Fibroblast of lung (primary cell): ENCODE measurements at places on chromosomes 7 and 10. TPM values are rescaled to one million over a fixed set of nuclear protein-coding genes. Genes with fewer than 3 reads are reported as not detected.

DNA sequence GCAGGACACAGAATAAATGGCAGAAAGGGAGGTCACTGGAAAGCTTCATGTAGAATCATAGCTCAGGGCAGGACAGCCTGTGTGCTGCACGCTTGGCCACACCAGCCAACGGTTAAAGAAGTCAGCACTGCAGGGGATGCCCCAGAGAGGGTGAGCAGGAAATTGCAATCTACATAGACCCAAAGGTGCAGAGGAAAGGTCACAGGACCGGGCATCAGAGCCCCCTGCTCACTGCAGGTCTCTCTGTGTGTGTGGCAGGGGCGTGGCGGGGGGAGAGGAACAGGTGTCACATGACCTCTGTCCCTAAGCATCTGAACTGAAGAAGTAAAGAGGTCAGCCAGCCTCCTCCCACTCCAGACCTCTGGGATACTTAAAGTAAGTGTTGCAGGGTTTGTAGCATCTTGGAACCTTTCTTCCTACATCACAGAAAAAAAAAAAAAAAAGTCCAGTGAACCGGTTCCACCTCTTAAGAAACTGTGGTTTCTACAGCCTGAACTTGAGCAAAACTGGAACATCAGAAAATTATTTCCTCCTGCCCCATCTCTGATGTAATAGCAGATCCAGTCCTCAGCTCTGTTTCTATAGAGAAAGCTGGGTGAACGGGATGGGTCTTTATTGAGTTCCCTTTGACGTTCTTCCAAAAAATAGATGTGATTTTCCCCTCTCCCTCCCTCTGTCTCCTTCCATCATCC, 64.3 kb downstream of the RGS10 start:
- no peak for DNase-seq

DNA sequence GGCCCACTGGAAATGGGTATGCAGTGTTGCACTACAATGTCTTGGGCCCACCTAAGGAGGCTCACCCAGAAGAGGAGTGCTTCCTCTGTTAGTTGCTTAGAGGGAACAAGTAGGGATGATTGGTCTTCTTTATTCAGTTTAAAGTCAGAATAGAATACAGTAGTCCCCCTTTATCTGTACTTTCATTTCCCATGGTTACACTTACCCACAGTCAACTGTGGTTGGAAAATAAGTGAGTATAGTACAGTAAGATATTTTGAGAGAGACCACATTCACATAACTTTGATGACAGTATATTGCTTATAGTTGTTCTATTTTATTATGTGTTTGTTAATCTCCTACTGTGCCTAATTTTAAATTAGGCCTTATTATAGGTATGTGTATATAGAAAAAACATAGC, 151.4 kb downstream of the COL28A1 start:
- DNase-seq = no peak

- DNase-seq = no peak
Measured at GRCh38 chr7:157053118-157053517, 42.7 kb upstream of the MNX1 start.

GRCh38 chr7:110595694-110596093, 495.2 kb upstream of the LRRN3 start:
- DNase-seq = no peak

DNA sequence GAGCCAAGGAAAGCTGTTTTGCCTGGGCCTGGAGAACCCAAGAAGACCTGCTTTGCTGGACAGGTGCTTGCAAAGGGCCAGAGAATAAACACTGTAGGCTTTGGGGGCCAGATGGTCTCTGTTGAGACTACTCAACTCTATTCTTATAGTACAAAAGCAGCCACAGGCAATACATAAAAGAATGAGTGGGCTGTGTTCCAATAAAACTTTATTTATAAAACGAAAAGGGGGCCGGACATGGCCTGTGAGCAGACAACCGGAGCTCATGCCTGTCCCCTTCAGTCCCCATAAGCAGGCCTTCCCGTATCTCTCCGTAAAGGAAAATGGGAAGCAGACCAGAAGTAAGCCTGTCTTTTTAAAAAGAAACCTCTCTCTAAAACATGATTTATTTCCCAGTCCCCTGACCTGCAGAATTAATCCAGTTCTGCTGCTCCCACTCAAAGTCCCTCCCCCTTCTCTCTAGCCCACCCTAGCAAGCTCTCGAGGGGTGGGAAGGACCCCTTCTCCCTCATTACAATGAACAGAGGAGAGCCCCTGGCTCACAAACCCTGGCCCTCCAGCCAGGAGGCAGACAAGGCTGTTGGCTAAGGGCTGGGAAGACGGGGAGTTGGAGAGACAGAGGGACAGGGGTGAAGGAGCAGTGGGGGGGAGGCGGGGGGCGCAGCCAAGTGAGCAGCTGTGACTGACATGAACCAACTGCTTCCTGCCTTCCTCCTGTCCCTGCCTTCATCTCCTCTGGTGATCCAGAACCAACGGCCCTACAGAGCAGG, 177.8 kb downstream of the NEURL1 start:
- peak; percentile 55 for DNase-seq

- no peak for DNase-seq
Measured at GRCh38 chr7:137655804-137656203, 191.0 kb downstream of the DGKI start.

GRCh38 chr7:121459148-121459547, 63.0 kb upstream of the FAM3C start:
- no peak for DNase-seq

GRCh38 chr10:15725603-15726002, 5.9 kb upstream of the ITGA8 start:
- peak; percentile 81 for DNase-seq

DNA sequence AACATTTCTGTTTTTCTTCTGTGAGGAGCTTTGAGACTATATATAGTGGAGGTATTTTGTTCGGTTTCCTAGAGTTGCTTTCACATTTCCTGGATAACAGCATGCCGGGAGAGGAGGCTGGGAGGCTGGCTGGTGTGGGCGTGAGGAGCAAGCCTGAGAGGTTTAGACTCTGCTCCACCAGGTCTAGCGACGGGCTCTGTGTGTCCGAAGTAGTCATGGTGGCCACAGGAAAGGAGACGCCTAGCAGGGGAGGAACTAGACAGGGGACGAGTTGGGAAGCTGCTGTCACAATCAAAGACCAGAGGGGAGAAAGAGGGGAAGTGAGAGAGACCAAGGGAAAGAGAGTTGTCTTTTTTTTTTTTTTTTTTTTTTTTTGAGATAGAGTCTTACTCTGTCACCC, 19.6 kb downstream of the PTPRE start:
- no peak for DNase-seq

DNA sequence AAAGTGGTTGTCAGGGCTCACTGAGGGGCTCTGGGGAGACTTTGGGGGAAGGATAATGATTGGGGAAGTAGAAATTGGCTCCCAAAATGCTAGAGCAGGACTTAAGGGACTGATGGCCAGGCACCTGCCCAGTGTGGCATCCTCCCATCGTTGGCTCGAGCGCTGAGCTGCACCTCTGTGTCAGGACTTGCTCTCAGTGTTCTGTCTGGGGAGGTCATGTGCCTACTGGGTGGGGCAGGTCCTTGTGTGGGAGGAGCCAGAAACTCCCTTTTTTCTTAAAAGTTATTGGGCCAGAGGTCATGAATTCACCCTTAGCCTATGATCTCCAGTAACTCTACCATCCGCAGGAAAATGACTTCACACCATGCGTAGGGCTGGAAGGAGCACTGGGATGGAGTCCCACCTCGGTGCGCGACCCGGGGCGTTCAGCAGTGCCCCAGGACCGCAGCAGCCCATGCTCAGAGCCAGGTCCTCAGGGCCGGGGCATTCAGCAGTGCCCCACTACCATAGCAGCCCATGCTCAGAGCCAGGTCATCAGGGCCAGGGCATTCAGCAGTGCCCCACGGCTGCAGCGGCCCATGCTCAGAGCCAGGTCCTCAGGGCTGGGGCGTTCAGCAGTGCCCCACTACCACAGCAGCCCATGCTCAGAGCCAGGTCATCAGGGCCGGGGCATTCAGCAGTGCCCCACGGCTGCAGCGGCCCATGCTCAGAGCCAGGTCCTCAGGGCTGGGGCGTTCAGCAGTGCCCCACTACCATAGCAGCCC, 221.9 kb downstream of the EBF3 start:
- no peak for DNase-seq

GRCh38 chr7:39465055-39465929, 100.9 kb upstream of the YAE1 start:
- DNase-seq = peak; percentile 71

CNTNAP2 gene
- total RNA-seq = not detected in 2 replicates

INMT gene
- total RNA-seq = 17.5 and 75.8 TPM in 2 replicates

CYP2C8 gene
- total RNA-seq = 0.17 TPM in 1 of 2 replicates, not detected in the other
